ENCODE measurements at places on chromosomes 1 and 21. TPM values are rescaled to one million over a fixed set of nuclear protein-coding genes. Genes with fewer than 3 reads are reported as not detected.

MPZ gene
- total RNA-seq = 4.7 TPM

PRDX1 gene
- 556 TPM for total RNA-seq

PIK3CD gene
- 13.2 TPM for total RNA-seq

NLRP3 gene
- total RNA-seq = 1.0 TPM

DFFB gene
- 13.9 TPM for total RNA-seq

DNA sequence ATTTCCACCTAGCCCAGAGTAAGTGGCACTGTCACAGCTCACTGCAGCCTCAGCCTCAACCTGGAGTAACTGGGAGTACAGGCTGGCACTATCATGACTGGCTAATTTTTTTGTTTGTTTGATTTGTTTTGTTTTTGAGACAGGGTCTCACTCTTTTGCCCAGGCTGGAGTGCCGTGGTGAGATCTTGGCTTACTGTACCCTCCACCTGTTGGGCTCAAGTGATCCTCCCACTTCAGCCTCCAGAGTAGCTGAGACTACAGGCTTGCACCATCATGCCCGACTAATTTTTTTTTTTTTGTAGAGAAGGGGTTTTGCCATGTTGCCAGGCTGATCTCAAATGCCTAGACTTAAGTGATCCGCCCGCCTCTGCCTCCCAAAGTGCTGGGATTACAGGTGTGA is 2.5 kb downstream of the UCK2 start:
- no peak for DNase-seq

DNA sequence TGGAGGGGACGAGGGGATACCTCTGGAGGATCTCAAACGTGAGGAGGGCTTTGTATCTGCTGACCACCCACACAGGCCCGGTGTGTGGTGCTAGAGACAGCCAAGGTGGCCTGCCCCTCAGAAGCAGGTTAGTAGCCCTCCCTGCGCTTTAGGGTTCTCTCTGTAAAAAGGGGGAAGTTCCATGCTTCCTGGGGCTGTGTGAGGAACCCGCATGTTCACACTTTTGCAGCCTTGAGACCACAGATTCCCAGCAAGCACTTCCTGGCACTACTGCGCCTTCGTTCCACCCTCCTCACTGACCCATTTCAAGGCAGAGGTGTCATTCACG is 7.9 kb upstream of the GUCA2B start:
- no peak for DNase-seq

- DNase-seq = no peak
These were observed 17.6 kb downstream of the TRAF5 start for GRCh38 chr1:211344152-211344618.

DNA sequence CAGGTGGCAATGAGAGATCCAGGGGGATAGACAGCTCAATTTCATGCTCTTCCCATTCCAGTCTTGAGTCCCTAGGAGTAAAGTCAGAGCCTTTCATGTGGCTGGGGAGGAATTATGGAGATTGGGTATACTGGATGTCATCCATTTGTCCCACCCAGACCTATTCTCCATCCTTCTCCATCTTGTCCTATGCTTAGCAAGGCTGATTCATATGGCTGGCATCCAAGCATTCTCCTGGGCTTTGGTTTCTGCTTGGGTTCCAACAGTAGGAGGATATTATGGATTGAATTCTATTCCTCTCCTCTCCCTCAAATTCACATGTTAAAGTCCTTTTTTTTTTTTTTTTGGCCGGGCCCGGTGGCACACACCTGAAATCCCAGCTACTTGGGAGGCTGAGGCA is 3.8 kb upstream of the CDC20 start:
- DNase-seq = no peak

GRCh38 chr1:207659545-207660153 is 14.7 kb downstream of the CR1L start:
- DNase-seq = no peak

- no peak for DNase-seq
These were observed 55.4 kb upstream of the HOOK1 start for GRCh38 chr1:59759156-59759925.

DNA sequence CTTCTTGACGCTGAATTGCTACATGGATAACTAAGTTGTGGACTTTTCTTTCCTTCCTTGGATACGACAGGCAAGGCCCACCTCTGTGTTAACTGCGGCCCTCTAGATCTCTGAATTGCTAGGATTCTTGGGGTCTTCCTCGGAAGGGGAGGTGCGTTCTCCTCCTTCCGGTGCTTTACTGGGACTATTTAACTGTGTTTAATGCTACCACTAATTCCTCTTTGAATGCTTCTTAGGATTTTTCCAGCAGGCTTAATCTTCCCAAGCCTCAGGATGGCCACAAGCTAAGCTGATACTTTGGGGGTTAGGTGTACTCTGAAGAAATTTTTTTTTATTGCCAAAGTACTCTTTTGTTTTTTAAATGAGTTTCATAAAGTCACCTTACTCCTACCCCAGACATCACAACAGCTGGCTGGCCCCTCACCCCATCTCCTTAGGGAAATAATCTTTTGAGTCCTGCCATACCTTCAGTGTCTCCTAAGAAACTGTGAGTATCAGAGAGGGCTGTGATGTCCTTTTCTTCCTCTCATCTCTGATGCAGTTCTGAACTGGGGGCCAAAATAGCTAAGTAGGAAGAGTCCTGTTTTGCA is 21.4 kb downstream of the KIRREL1 start:
- DNase-seq = no peak

DNA sequence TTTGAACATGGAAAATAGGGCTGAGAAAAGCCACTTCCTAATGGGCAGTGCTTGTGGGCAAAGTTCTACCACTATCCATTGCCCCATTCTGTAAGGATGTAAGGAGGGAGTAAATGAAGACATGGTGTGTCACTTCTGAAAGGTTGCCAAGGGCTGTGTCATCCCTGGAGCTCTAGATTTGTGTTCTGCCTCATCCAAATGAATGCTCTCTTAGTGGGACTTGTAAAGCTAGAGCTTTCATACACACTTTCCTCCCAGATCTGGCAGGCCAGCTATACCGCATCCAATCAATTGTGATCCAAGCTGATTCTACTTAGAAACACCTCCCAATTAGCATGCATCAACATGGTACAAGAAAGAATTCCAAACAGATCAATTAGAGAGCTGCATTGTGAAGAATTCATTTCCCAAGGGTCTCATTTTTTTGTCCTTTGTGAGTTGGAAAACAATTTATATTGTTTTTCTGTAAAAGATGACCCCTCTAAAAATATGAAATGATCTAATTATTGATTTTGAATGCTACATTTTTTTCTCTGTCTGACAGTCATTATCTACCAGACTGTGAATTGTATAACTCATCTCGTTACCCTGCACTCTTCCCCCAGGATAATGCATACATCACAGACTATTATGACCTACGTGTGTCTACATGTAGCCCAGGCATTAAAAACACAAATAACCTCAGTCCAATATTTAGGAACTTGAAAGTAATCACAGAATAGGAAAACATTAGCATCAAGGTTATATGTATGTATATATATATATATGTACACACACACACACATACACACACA is 117.1 kb upstream of the DUSP10 start:
- no peak for DNase-seq

DNA sequence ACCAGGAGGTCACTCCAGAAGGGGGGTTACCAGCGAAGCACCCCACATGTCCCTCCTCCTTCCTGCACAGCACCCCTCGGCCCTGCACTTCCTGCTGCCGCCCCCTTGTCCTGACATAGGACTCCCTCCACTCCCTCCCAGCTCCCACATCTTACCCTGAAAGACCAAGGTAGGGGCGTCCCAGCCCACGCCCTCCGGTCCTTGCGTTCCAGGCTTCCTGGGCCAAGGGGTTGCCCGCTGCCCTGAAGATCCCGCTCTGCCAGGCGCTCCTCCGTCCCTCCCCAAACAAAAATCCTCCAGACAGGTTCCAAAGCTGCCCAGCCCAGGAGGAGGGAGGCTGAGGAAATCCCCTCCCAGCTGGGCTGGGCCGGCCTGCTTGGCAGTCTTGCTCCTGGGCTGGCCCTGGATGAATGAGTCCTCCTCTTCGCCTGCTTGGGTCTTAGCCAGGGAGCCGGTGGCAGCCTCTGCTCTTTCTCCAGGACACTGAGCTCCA is at the start of gene RHBDL2:
TSS of gene RHBDL2 (minus strand) at position 304 of the 493 bp plus-strand sequence. CDS start 22,618 bp downstream, outside the sequence.
- DNase-seq = no peak

DNA sequence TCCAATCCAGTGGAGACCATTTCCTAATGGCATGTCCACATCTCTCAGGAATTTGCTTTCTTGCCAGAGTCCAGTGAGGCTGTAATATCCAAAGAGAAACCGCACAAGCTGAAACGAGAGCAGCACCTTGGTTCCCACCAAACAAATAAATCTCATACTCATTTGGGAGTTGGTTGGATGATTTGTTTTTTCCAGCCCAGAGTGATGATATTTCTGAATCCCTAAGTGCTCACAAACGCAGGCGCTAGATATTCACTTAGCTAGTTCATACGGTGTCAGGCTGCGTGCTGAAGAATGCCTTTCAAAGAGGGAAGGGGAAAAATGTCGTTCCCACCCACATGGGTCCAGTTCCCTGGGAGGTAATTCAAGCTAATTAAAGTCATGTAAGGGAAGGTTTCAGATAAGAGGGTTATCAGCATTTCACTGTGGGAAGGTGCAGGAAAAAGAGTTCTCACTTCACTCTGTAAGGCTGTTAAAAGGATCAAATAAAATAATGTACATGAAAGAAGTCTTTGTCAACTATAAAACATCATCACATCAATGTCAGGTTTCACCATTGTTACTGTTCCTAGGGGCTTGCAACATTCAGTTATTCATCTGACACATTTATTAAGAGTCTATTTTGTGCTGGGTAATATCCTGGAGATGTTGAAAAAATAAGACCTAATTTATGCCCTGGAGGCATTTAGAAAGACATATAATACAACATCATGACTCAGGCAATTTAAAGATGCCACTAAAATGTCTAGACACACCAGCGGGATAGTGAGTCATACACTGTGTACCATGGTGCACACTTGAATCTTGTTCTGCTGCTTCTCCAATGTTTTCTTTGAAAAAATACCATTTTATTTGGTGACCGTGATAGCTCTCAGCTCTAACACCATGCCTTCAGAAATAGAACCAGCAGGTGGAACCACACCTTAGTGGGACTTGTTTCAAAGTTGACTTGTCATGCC is 19.3 kb downstream of the DPT start:
- no peak for DNase-seq

DNA sequence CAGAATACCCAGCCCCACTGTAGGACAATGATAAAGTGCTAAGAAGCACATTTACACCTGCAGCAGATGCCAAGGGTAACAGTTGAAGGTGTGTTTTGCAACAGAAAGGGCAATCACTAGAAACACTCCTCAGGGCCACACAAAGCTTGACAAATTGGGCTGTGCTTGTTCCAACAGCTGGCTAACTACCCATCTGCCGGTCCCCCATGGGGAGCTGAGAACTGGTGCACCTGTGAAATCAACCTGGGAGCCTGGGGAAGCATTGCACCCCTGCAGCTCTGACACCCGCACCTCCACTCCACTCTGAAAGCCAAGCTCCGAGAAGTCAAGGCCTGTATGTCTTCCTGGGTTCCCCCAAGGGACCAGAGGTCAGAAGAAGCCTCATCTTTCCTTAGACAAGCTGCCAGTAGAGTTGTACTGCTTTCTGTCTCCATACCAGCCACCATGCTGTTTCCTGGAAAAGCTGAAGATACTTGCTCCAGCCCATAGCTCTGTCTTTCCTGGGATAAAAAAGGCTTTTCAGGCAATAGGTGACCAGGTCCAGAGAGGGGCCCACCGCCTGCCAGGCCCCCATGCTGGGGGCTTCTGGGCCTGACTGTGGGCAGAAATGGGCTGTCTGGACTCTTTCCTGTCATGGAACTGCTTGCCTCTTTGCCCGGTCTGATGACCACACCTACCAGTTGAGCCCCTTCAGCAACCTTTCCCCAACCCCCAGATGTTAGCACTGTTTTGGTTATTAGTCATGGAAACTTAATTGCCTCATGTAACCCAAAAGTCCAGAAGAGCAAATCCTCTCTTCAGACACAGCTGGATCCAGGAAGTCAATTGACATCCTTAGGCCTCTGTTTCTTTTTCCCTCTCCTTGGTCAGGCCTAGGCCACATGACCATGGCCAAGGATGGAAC is 93.6 kb downstream of the KIF14 start:
- DNase-seq = no peak

DNA sequence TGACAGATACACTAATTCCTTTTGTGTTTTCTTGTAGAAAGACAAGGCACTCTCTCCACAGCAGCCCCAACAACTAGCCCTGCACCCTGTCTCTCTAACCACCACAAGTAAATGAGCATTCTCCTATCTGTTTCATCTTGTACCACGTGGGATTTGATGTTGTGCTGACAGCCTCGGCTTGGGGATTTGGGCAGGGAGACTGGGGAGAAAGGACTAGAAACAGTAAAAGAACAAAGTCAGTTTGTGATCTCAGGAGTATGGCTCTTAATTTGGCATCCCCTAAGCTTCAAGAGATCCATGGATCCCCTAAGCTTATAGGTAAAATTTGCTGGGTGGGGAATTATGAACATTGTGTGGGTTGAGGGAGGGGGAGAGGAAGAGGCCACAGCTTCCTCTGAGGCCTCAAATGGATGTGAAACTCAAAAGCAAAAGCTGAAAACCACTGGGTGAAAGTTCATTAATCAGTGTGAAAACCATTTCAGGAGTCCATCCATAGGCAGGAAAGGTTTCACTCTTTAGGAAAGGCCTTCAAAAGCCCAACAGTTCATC is 3.1 kb downstream of the C1orf162 start:
- DNase-seq = no peak

GRCh38 chr1:183635099-183635605 is 431 bp downstream of the ARPC5 start:
- no peak for DNase-seq

DNA sequence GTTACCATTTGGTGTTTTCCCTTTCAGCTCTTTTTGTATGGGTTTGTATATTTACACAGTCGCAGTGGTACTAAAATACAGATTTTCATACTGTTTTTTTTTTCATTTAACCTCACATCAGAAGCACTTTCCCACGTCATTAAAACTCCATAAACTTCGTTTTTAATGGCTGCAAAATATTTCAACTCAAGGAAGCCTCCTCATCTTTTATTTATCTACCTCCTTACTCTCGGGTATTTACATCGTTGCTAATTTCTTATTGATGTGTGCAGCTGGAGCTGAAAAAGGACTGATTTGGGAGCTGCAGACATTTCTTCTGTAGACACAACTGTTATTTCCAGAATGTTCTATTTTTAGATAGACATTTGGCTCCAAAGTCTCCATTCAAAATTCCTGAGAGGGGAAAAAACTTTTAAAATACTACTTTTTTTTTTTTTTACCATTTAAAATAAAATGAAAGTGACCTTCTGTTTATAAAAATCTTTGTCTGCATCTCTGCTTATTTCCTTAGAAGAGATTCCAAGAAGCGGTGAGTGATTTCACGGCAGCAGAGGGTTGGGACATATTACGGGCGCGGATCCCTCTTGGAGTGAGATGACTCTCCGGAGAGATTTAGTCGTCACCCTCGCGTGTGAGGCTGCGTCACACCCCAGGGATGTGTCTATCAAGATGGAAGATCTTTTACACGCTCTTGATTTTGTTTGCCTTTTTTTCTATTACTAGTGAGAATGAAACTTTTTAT is 10.1 kb downstream of the RUNX3 start:
- DNase-seq = no peak

- no peak for DNase-seq
These were observed 315.9 kb downstream of the ST6GALNAC3 start for GRCh38 chr1:76390456-76390855.

- no peak for DNase-seq
These were observed 895.9 kb upstream of the ADGRL4 start for GRCh38 chr1:79902418-79902817.

Data from glomerular endothelial cell (primary cell).